Fibroblast of skin of back (primary cell): ENCODE measurements at places on chromosomes 16 and 17.
A peak's percentile ranks its signal among the peaks of the same experiment; 100 is the strongest.

GRCh38 chr16:79295746-79296145 lies 304.8 kb downstream of the MAF start:
- no peak for DNase-seq

- DNase-seq: peak; percentile 38
Measured at GRCh38 chr16:24853830-24854229, 8.1 kb downstream of the SLC5A11 start.

- DNase-seq: peak; percentile 81
Measured at GRCh38 chr17:1365445-1366039, 34.5 kb downstream of the YWHAE start.

GRCh38 chr17:75241502-75241901 lies 19.9 kb downstream of the GGA3 start:
- DNase-seq: no peak

GRCh38 chr17:28746611-28747050 lies 2.8 kb downstream of the TRAF4 start:
- no peak for DNase-seq

DNA sequence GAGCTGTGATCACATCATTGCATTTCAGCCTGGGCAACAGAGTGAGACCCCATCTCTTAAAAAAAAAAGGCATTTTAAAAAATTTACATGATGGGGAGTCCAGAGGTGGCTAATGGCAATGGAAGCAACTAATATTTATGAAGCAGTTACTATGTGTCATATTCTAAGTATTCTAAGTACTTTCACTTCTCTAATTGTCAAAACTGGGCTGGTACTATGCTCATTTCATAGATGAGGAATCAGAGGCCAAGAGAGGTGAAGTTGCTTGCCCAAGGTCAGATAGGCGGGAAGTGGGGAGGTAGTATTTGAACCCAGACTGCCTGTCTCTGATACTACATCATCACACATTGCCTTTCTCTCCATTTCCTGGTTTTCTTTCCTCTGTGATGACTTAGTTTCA lies 50.7 kb downstream of the SLC5A11 start:
- no peak for DNase-seq

- no peak for DNase-seq
Measured at GRCh38 chr17:1705004-1705403, 5.2 kb downstream of the TLCD2 start.

GRCh38 chr16:70725912-70726828 lies 40.3 kb upstream of the MTSS2 start:
- no peak for DNase-seq

GRCh38 chr16:11783319-11784037 lies 13.6 kb downstream of the ZC3H7A start:
- peak; percentile 57 for DNase-seq
